ENCODE measurements at places on chromosomes 3 and 15.

GRCh38 chr3:99504258-99504657 is 134.1 kb upstream of the COL8A1 start:
- no peak for DNase-seq

DNA sequence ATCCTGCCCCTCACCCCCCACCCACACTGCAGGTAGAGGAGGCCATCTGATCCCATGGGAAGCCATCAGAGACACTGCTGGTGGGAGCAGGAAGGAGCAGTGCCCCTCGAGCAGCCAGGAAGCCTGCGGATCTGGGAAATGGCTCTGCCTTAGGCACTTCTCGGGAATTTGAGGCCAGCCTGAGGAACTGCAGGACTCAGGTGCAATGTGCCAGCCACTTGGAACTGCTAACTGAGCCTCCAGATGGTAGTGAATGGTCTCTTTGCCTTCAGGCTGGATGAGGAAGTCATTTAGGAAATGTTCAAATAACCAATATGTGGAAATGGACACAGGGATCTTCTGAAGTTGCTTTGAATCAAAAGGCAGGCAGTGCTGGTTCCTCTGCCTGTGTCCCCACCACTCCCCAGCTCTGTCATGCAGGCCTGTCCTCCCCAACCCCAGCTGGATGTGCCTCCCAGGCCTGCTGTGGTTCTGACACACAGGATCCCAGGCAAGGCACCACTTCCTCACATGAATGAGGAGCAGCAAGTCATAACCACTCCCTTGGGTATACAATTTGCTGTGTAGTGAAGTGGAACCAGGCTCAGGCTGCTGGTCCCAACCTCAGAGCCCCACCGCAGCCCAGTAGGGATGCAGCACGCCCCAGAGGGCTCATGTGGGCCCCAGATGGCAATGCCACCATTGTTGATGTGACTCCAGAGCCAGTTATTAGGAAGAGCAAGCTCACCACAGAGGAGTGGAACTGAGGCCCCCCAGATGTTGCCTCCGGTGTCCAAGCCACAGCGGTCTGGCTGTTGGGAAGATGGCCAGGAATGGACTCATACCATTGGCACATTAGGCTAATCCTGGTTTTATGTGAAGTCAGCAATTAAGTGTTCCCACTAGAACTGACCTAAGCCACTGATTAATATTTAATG is 46.5 kb upstream of the LIMD1 start:
- DNase-seq = peak; percentile 79

- no peak for DNase-seq
These were observed 798.4 kb upstream of the GRM7 start for GRCh38 chr3:6062261-6063187.

DNA sequence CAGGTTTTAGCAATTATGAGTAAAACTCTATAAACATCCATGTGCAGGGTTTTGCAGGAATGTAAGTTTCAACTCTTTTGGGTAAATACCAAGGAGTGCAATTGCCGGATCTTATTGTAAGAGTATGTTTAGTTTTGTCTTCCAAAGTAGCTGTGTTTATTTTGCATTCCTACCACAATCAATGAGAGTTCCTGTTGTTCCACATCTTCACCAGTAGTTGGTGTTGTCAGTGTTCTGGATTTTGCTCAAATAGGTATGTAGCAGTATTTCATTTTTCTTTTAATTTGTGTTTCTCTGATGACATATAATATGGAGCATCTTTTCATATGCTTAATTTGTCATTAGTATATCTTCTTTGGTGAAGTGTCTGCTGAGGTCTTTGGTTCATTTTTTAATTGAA is 185.1 kb upstream of the GALNT15 start:
- no peak for DNase-seq

- DNase-seq = peak; percentile 35
These were observed 91.6 kb upstream of the LIPC start for GRCh38 chr15:58340176-58340575.

GRCh38 chr3:9617056-9617455 is 32.2 kb upstream of the MTMR14 start:
- DNase-seq = no peak

GRCh38 chr3:140552403-140552802 is 125.5 kb upstream of the TRIM42 start:
- DNase-seq = no peak

DNA sequence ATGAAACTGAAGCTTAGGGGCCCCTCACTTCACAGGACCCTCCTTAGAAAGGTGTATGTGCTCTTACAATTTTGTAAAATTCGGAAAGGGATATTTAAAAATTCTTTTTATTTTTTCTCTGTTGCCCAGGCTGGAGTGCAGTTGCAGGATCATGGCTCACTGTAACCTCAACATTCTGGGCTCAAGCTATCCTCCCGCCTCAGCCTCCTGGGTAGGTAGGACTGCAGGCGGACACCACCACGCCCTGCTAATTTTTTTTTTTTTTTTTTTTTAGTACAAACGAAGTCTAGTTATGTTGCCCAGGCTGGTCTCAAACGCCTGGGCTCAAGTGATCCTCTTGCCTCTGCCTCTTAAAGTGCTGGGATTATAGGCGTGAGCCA is 45.1 kb upstream of the SPATA12 start:
- no peak for DNase-seq

- no peak for DNase-seq
These were observed 93.9 kb upstream of the ABHD17C start for GRCh38 chr15:80601256-80601655.

All from GM03348 (cell line).